ENCODE measurements at places on chromosomes 16 and 17. TPM values are rescaled to one million over a fixed set of nuclear protein-coding genes. Genes with fewer than 3 reads are reported as not detected.
A peak's percentile ranks its signal among the peaks of the same experiment; 100 is the strongest.

DNA sequence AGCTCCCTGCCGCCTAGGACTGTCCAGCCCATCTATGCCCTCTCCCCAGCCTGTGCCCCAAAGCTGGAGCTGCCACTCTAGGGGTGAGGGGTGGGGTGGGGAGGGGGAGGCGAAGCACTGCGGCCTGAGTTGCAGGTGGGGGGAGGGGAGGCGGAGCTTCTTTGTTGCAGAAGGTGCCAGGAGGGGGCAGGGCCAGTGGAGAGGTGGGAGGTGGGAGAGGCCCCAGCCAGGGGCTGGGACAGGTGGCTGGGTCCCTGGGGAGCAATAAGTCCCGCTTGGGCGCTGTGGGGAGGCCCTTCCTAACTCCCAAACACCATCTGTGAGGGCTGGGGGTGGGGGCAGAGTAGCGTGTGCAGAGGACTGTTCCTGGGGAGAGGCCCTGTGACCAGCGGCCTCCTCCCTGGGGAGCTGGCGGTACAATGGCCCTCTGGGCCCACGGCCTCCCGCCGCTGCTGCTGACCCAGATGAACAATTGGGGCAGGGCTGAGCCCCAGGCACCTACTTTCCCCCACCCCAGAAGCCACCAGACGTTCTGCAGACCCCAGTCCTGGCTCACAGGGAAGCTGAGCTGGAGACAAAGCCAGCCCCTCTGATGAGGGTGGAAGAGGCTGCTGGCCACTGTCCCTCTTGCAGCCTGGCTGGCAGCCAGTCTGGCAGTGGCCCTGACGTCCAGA is 2.2 kb upstream of the NTN3 start:
- DNase-seq: no peak

- no peak for DNase-seq
Measured at GRCh38 chr17:79036596-79036995, 12.6 kb downstream of the C1QTNF1 start.

DNA sequence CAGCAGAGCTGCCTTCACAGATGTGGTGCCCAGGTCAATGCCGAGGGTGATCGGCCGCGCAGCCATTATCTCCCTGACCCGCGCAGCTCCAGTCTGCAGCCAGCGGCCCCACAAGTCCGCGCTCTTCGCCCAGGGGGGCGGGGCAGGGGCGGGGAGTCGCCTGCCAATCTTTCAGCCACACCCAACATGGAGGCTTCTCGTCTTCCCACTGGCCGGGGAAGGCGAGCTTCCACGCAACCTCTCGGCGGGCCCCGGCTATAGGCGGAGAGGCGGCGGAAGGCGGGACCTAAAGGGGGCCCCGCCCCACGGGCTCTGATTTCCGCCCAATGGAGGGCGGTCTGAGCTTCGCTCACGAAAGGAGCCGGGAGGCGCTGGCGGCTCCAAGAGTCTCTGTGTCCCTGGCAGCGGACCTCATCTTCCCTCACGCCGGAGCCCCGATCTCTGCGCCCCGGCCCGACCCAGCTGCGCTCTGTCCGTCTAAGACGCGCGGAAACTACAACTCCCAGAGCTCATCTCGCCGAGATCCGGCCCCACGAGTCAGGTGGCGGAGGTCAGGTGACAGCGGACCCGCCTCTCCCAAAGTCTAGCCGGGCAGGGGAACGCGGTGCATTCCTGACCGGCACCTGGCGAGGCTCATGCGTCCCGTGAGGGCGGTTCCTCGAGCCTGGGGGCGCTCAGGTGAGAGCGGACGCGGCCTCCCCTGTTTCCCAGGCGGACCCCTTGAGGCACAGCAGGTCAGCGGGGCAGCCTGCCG is at the start of the genes CTNS and SHPK:
TSS of gene CTNS (plus strand) at position 607 of the 754 bp plus-strand sequence. CDS start 3,447 bp downstream, outside the sequence.
TSS of gene SHPK (minus strand) at position 97 of the 754 bp plus-strand sequence. CDS start at position 66, 31 bp downstream.
- DNase-seq: peak; percentile 94

- no peak for DNase-seq
Measured at GRCh38 chr16:4213737-4214136, 28.1 kb downstream of the SRL start.

Gene CACNA1H
- total RNA-seq: 42.8 TPM

DNA sequence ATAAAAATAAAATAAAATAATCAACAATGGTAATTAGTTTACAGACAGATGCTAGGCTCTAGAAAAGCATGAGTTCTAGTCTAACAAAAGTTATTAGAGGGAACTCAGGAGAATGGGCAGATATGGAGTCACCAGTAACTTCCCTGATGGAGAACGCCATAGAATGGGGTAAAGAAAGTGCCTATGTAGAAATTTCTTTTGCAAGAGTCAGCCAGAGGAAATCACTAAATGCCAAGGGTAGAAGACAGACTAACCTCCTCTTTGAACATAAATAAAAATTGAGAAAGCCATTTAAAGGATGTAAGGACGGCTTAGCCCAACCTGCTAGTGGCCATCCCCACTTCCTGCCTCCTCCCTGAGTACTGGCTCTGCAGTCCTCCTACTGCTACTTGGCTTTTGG is 141.6 kb downstream of the VPS53 start:
- DNase-seq: no peak

DNA sequence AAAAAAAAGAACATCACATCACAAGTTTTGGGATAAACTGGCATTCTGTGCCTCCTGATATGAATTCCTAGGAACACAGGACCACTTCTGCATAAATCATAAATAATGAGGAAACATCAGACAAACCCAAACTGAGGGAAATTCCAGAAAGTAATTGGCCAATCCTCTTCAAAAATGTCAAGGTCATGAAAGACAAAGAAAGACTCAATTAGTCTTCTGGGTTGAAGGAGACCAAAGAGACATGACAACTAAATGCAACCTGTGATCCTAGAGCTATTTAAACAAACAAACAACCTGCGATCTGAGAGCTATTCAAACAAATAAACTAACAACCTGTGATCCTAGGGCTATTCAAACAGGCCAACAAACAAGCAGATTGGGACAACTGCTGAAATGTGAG is 144.3 kb downstream of the VPS53 start:
- DNase-seq: no peak

Gene CCL8
- total RNA-seq: not detected

Data from progenitor cell of endocrine pancreas (in vitro differentiated cells).